ENCODE measurements at places on chromosomes 2 and 18. TPM values are rescaled to one million over a fixed set of nuclear protein-coding genes. Genes with fewer than 3 reads are reported as not detected.

TYMS gene
- total RNA-seq, result 1.1 TPM

ANKRD23 gene
- 6.0 TPM for total RNA-seq

CROCC2 gene
- 0.41 TPM for total RNA-seq

FBXO36 gene
- total RNA-seq, result 1.6 TPM

LRRTM4 gene
- total RNA-seq, result 1.5 TPM

MAL gene
- total RNA-seq, result not detected

LTBP1 gene
- 947 TPM for total RNA-seq

CASP10 gene
- 9.1 TPM for total RNA-seq

ERLEC1 gene
- total RNA-seq, result 64.5 TPM

NETO1 gene
- not detected for total RNA-seq

LOXHD1 gene
- total RNA-seq, result not detected

ZBTB7C gene
- total RNA-seq, result 0.41 TPM

SLC23A3 gene
- 1.6 TPM for total RNA-seq

CNDP1 gene
- total RNA-seq, result not detected

Measured in fibroblast of the aortic adventitia (primary cell).